ENCODE measurements at places on chromosomes 6 and 20. TPM values are rescaled to one million over a fixed set of nuclear protein-coding genes. Genes with fewer than 3 reads are reported as not detected.

FNDC1 gene
- not detected for total RNA-seq

LRP11 gene
- 0.75 TPM for total RNA-seq

DNA sequence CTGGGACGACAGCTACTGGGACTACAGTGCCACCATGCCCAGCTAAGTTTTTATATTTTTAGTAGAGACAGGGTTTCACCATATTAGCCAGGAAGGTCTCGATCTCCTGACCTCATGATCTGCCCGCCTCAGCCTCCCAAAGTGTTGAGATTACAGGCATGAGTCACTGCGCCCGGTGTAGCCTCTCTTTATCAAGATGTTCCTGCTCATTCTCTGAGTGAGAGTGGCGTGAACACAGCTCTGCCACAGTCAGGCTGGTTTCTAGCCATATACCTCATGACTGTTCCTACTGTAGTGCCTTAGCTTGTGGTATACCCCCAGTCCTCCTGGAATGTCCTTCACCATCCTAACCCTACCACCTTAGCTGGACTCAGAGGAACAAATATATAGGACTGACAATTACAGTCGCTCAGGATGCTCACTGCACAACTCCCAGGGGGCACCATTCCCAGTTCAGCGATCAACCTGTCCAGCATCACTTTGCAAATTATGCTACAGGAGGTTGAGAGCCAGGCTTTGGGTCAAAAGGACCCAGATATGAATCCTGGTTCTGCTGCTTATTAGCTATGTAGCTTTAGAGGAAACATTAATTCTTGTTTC lies 86.3 kb downstream of the CHMP4B start:
- DNase-seq = no peak
- H3K4me1 ChIP-seq = no peaks in the 10 kb centered on the region
- no peaks in the 10 kb centered on the region for H3K36me3 ChIP-seq
- no peak overlapping the region for H3K4me3 ChIP-seq
- no peak overlapping the region for H3K27ac ChIP-seq
- peaks cover 3% of the 10 kb centered on the region for H3K27me3 ChIP-seq

HM13 gene
- 113 TPM for total RNA-seq

GRCh38 chr6:87824958-87825491 lies 123.0 kb upstream of the AKIRIN2 start:
- H3K27ac ChIP-seq = no peak overlapping the region
- H3K36me3 ChIP-seq = no peaks in the 10 kb centered on the region
- H3K4me3 ChIP-seq = no peak overlapping the region
- no peaks in the 10 kb centered on the region for H3K27me3 ChIP-seq

GRCh38 chr6:14092838-14093789 lies 24.5 kb upstream of the CD83 start:
- no peaks in the 10 kb centered on the region for H3K36me3 ChIP-seq
- no peak overlapping the region for H3K27ac ChIP-seq
- H3K4me1 ChIP-seq = peaks cover 7% of the 10 kb centered on the region

DNA sequence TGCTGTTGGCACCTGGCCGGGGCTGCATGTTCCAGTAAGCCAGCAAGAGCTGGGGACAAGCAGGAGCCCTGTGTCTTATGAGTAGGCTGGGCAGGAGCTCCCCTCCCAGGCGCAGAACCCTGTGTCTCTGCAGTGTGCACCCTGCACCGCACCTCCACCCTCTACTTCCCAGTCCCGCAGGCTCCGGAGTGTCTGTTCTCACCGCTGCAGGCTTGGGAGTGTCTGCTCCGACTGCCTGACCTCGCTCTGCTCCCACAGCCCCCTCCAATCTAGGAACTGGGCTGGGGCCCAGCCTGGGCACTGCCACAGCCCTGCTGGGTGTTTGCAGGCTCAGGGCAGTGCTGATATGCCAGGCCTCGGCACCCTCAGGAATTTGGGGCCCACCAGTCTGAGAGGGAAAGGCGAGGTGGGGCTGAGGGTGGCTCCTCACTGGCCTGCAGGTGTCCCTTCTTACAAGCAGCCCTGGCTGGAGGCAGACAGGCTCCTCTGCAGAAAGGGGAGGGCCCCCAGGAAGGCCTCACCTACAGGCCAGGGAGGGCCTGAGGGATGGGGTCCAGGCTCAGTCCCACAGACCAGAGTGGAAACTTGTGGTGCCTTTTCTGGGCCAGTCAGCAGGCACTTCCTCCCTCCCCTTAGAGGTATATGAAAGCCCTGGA lies 871.6 kb upstream of the GJE1 start:
- no peaks in the 10 kb centered on the region for H3K4me1 ChIP-seq
- no peaks in the 10 kb centered on the region for H3K36me3 ChIP-seq
- no peak overlapping the region for H3K4me3 ChIP-seq
- no peak overlapping the region for H3K27ac ChIP-seq
- no peak for DNase-seq

TP53TG5 gene
- total RNA-seq = not detected

DNA sequence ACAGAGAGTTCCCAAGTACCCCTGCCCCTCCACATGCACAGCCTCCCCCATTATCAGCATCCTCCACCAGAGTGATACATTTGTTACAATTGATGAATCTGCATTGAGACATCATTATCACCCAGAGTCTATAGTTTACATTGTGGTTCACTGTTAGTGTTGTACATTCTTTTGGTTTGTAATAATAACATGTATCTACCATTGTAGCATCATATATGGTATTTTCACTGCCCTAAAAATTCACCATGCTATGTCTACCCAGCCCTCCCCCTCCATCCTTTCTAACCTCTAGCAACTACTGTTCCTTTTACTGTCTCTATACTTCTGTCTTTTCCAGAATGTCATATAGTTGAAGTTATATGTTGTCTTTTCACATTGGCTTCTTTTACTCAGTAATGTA lies 273.9 kb upstream of the RNF217 start:
- H3K27ac ChIP-seq = no peak overlapping the region
- H3K36me3 ChIP-seq = no peaks in the 10 kb centered on the region
- no peak for DNase-seq
- H3K4me1 ChIP-seq = no peaks in the 10 kb centered on the region
- H3K27me3 ChIP-seq = no peaks in the 10 kb centered on the region

DNA sequence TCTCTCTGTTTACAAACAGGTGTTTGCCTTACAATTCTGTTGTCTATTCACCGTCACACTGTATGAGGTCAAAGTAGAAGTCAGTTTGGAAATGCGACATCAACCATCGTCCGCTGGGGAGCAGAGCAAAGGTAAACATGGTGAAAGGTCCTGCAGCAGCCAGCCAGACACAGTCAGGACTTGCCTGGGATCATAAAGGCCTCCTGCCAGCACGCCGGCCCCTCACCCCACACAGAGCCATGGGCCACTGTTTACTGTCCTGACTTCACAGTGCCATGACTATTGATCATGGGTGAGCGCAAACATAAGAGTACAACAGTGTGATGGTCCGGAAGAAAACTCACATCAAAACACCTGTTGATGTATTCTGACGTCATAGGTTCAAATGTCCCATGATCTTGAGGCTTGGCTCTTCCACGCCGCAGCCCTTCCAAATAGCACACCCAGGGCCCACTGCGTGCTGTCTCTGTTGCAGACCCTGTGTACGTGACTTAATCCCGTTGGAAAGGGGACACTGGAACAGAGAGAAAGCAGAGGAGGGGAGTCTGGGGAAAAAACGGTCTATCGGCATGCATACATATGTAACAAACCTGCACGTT lies 16.9 kb upstream of the PPP1R3G start:
- H3K27ac ChIP-seq = no peak overlapping the region
- H3K4me1 ChIP-seq = no peaks in the 10 kb centered on the region
- H3K27me3 ChIP-seq = no peaks in the 10 kb centered on the region
- DNase-seq = no peak
- no peaks in the 10 kb centered on the region for H3K36me3 ChIP-seq

DNA sequence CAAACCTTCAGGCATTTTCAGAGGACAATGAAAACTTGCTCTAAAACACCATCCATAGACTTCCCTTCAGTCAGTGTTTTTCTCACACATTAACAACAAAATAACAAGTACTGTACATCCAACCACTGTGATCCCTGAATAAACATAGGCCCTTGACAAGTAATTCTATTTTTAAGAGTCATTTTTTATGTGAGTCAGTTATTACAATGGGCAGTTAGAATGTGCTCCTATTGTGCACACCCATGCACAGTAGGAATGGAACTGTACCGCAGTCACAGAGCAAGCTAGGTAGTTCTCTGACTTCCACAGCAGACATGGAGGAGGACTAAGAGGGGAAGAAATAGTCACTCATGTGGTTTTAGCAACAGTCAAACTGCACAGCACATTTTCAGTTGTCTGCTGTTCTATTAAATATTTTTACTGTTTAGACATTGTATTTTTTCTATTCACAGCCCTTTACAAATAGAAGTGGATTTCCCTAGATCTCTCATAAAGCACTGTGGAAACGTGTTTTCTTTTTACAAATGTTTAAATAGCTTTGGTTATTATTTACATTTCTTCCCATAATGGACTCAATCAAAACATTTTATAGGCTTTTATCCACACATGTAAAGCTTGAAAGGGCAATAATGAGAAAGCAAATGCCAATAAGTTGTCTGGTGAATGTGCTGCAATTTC lies 100.4 kb downstream of the JAG1 start:
- no peak overlapping the region for H3K4me3 ChIP-seq
- H3K36me3 ChIP-seq = peaks cover 2% of the 10 kb centered on the region
- H3K27ac ChIP-seq = no peak overlapping the region
- peaks cover 5% of the 10 kb centered on the region for H3K4me1 ChIP-seq
- DNase-seq = no peak

- no peaks in the 10 kb centered on the region for H3K27me3 ChIP-seq
- no peak overlapping the region for H3K27ac ChIP-seq
- peaks cover 85% of the 10 kb centered on the region for H3K4me1 ChIP-seq
- H3K36me3 ChIP-seq = no peaks in the 10 kb centered on the region
Observed at GRCh38 chr20:43955062-43955749, 40.6 kb downstream of the TOX2 start.

WFDC6 gene
- not detected for total RNA-seq
